ENCODE measurements at places on chromosomes 7 and 10.

- ATAC-seq, result no peak
Measured at GRCh38 chr10:58693919-58694318, 181.2 kb downstream of the BICC1 start.

DNA sequence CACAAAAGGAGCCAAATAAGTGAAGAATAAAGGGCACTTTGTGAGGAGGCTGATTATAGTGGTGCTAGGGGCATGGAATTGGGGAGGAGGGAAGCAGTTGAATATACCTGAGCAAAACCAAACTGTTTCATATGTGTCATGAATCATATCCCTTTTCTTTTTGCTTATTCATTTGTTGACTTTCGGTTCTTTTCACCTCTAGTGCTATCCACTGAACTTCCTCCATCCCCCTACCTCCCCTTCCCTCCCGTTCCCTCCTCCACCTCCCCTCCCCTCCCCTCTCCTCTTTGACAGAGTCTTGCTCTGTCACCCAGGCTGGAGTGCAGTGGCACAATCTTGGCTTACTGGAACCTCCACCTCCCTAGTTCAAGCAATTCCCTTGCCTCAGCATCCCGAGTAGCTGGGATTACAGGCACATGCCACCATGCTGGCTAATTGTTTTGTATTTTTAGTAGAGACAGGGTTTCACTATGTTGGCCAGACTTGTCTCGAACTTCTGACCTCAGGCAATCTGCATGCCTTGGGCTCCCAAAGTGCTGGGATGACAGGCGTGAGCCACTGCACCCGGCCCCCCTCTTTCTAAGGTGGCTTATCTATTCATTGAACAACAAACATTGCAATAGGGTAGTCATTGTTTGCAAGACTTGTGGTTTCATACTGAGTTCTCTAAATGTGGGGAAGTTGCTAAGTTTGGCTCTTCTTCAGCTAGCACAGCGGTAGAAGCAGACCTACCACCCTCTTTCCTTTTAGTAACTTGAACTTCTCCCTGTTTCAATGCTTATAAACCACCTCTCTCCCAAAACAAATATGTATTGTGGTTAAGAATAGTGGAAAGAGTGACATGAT is 150.4 kb upstream of the PRPS1L1 start:
- no peak for ATAC-seq

GRCh38 chr7:148626828-148627227 is 36.3 kb downstream of the C7orf33 start:
- no peak for ATAC-seq

- no peak for ATAC-seq
Measured at GRCh38 chr7:117096942-117097341, 143.6 kb downstream of the ST7 start.

DNA sequence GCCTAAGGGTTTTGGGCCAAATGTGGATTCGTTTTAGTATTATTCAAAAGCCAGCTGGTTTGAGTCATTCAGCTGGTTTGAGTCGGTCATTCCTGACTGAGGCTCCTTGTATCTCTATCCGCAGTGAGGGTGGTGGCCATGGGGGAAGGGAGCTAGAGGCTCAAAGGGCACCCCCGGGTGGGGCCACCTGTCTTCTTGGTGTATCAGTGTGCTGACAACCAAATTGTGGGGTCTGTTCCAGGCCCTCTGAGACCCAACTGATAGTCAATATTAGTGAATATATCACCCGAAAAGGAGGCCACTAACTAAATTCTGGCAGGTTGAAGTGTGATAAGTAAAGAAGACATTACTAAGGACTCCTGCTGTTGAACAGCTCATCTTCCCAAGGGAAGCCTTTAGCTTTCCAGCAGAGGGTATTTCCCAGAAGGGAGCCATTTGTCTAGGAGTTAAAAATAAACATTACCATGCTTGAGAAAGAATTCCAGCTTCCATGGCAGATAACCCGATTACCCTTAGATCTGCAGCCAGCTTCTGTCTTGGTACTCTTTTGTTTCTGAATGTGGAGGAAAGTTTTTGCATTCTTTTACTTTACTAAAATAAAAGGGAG is 29.9 kb upstream of the DDX50 start:
- ATAC-seq, result no peak

DNA sequence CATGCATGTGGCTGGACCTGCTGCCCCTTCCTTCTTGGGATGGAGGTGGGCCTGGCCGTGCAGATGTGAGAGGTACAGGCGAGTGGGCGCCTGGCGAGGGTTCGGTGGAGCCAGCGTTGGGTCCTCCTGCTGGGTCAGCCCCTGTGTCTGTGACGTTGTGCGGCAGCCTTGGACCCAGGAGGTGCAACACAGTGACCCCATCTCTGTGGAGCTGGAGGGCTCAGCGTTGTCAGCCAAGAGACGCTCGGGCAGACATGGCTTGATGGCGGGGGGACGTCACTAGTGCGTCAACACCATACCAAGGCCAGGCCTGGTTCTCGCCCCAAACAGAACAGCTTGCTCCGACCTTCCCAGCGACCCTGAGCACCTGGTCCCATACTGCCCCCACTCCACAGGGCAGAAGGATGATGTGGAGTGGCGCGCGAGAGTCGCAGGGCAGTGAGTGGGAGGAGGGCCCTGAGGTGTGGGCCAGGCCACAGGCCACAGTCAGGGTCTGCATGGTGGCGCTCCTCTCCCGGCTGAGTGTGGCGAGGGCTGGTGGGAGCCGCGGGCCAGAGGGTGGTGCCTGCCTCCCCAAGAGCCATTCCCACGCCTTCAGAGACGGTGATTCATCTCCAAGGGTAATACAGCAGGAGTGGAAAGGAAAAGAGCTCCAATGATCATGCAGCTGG is 184.4 kb downstream of the DNAJB6 start:
- ATAC-seq, result no peak

DNA sequence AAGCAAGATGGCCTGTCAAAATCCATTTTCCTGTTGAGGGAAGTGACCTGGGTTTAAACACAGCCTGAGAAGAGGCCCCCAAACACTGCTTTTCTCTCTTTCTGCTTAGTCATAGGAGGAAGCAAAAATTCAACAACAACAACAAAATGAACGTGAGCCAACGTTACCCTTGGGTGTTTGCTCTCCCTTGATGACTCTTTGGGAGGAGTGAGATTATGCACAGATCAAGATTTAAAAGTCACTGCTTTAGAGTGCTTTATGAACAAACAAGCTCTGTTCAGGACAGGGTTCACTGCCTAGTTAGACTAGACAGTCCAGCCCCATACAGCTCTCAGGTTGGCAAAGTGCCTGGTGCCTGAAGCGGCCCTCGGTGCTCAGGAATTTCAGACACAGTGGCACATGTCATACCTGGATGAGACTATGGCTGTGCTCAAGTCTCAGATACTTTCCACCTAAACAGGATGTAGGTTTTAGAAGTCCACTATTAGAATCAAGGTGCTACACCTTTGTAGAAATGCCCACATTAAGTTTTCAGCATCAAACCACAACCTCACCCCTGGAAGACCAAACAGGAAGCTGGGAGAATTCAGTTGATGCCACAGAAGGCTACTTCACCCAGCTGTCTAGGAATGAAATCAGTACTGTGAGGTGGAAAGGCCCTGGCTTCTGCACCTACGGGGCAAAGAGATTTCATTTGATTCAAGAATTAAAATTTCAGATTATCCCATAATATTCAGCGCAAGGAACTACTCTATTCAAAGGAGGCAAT is 38.7 kb downstream of the DENND11 start:
- ATAC-seq, result no peak

DNA sequence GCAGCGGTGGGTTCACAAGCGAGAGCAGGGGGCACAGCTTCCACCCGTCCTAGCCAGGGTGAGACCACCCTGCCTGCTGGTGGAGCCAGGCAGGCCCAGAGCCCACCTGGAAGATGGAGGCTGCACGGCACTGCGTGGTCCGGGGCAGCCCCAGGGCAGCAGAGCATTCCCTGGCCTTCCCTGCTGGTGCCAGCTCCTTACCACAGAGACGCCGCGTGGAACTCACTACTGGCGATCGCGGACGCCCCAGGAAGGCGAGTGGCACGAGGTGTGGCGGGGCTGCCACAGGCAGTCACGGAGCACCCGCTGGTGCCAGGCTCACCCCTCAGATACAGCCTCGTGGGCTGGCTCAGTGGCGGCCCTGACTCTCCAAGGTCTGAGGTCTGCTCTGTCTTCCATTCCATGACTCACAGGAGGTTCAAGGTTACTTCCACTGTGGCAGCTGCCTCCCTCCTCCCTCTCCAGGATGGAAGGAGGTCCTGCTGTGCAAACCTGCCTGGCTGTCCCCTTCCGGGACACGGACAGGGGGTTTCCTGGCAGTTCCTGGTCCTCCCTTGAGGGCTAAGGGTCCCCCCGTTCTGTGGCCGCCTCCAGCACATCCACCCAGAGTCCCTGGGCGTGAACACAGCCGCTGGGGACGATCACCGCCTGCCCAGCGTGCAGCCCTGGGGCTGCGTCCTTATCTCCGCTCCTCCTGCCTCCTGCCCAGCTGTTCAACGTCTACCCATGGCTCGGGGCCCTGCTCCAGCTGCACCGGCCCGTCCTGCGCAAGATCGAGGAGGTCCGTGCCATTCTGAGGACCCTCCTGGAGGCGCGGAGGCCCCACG is 3.1 kb downstream of the CYP2W1 start:
- ATAC-seq, result no peak

All from gastroesophageal sphincter (tissue), 4 donors.